ENCODE measurements at places on chromosomes 16 and 17.

DNA sequence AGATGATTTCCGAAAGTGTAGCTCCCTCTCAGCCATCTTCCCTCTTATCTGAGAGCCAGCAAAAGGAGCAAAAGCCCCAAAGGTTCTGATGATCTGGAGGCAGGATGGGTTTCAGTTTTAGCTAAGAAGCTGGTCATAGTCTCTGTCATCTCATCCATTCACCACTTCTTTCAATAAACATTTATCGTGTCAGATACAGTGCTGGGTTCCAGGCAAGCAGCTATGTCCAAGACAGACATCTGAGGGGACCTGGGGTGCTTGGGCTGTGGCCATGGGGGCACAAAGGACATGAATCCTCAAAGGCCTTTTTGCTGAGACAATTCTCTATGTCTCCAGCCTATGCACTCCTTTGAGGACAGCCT, 1.0 kb upstream of the ETV4 start:
- no peak for DNase-seq

- peak; percentile 43 for DNase-seq
Measured at GRCh38 chr17:32487473-32488176, 832 bp downstream of the CDK5R1 start.

DNA sequence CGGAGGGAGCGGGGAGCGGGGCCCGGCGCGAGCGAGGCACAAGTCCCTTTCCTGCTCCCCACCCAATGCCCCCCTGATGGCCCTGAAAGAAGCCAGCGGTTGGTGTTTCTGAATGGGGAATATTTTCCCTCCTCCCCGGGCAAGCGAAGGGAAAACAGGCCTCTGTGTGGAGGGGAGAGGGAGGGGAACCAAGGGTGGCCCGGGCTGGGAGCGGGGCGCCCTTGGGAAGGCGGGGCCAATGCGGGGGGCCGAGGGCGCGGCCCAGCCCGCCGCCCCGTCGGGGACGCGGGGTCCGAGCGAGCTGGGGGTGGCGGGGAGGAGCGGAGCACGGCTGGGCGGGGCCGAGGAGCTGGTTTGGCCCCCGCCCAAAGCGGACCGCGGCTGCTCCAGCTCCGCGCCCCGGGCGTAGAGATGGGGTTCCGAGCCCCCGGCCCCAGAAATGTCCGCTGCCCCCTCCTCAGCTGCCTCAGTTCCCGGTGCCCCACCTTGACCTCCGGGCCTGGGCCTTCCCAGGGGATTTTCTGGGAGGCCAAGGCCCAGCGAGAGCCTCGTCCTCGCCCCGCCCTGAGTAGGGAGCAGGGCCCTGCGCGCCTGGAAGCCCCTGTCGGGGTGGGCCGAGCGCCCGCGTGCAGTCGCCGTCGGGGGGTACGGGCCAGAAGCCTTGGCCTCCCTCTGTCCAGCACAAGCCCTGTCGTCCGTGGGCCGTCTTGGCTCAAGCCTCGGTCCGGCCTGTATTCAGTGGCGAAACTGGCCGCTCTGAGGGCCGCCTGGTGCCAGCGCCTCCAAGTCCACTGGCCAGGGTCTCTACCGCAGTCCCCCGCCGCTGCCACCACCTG, 3.9 kb upstream of the HEXIM1 start:
- peak; percentile 76 for DNase-seq

DNA sequence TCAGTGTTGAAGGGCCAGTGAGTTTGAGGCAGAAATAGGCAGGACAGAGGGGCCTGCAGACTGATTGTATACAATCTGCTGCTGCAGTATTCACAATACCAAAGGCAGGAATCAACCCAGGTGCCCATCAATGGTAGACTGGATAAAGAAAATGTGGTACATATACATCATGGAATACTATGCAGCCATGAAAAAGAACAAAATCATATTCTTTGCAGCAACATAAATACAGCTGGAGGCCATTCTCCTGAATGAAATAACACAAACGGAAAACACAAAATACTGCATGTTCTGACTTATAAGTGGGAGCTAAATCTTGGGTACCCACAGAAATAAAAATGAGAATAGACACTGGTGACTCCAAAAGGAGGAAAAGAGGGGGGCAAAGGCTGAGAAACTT, 485.1 kb downstream of the XYLT1 start:
- DNase-seq, result no peak
